ENCODE measurements at places on chromosomes 2 and 18.

GRCh38 chr2:174697255-174697654 is 67.0 kb downstream of the CHRNA1 start:
- peak; percentile 17 for DNase-seq

DNA sequence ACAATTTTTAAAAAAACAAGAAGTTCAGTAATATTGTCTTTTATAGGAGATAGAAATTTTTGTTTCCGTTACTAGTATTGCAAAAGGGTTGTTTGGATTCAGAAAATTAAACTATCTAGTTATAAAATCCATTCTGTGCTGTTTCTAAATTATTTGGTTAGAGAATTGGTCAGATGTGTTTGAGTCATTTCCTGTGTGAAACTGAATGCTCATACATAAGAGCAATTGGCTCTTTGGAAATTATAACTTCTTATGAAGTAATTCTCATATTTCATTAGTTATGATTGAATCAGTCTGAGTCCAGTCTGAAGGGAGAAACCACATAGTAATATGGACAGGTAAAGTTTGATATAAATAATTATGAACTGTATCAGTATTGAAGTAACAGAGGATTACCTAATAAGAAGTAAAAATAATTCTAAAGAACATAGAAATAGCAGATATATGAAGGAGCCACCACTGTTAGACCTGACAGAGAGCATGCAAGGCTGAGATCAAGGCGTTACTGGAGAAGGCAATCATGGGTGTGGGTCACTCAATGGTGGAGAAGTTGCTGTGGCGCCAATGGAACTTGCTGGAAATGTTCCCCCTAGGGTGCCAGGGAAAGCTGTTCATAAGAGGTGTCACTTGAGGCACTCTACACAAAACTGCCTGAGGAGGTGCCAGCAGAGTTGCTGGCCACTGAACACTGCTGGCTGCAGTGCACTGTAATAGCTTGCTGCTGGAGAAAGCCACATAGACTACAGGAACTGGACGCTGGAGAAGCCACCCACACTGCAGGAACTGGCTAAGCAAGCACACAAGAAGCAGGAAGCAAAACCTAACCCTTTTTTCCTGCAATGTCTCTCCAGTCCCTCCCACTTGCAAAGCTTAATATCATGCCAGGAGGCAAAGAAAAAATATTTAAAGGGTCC is 18.0 kb upstream of the FAP start:
- no peak for DNase-seq

- no peak for DNase-seq
Measured at GRCh38 chr2:29226808-29227207, 111.6 kb downstream of the CLIP4 start.

- DNase-seq = no peak
Measured at GRCh38 chr18:25180973-25181548, 170.9 kb downstream of the ZNF521 start.

- no peak for DNase-seq
Measured at GRCh38 chr2:150549381-150549780, 61.9 kb upstream of the RND3 start.

GRCh38 chr18:49677081-49677480 is 115.2 kb downstream of the LIPG start:
- DNase-seq = no peak

DNA sequence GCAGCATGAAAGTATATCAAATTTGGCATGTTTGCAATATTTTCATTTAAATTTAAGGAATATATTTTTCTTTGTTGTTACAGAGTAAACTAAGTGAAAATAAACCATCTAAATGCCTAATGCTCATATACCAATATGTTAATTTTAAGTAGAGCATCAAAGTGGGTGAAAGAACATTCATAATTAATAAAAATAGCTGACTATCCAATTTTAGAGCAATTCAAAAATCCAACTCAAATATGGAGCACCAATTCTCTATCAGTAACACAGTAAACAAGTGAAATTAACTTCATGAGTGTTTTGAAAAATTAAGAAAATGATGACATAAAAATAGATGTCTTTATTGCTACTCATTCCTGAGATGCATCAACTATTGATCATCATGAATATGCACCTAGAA is 893.0 kb downstream of the DSC3 start:
- no peak for DNase-seq
